HuH-7.5 (cell line): ENCODE measurements at places on chromosomes 3 and 15.

GRCh38 chr3:76566904-76567303 is 473.0 kb upstream of the ROBO2 start:
- no peak for DNase-seq

DNA sequence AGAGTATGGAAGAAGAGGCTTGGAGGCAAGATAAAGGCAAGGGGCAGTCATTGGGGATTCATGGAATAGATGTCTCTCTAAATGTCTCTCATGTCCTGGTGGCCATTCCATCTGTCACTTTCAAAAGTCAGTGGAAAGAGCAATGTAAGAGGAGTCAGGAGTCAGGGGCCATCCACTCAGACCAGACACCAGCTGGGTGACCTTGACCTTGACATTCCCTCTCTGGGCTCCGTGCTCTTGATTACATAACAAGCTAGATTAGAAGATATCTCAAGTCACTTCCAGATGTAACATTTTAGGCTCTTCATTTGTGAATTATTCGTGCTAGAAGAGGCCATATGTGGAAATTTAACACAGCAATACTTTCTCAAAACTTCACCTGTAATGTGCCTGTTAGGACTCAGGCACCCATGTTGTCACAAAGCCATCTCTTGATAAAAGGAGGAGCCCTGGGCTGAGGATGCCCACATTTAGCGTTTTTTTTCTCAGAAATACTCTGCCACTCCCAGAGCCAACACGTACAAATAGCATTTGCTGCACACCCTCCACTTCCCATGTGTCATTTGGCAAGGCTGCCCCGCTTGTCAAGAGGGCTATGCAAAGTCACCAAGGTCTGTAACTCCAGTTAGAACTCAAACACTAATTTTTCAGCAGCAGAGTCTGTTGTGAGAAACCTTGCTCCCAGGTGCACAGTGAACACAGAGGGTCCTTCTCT is 321.7 kb downstream of the RORA start:
- DNase-seq: no peak

DNA sequence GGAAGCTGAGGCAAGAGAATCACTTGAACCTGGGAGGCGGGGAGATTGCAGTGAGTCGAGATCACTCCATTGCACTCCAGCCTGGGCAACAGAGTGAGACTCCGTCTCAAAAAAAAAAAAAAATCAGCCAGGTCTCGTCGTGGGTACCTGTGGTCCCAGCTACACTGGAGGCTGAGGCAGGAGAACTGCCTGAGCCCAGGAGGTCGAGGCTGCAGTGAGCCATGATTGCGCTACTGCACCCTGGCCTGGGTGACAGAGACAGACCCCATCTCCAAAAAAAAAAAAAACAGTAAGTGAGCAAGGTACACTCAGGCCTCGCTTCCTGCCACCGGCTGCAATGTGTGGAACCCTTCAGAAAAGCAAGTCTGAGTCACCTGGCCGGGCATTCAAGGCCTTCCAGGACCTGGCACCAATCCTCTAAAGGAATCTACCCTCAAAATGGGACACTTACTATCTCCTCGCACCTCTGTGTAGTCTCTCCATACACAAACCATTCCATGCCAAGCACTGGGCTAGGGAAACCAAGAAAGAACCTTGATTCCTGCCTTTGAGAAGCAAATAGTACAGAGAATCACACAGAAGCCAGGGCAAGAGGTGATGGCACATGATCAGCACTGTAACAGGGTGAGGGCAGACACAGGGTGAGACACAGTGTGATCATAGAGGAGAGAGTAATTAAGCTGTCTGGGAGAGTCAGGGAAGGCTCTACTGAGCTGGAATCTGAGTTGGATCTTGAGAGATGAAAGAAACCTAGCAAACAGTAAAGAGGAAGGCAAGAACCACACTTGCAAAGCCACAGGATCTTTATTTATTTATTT is 9.7 kb downstream of the SCAMP2 start:
- DNase-seq: no peak

DNA sequence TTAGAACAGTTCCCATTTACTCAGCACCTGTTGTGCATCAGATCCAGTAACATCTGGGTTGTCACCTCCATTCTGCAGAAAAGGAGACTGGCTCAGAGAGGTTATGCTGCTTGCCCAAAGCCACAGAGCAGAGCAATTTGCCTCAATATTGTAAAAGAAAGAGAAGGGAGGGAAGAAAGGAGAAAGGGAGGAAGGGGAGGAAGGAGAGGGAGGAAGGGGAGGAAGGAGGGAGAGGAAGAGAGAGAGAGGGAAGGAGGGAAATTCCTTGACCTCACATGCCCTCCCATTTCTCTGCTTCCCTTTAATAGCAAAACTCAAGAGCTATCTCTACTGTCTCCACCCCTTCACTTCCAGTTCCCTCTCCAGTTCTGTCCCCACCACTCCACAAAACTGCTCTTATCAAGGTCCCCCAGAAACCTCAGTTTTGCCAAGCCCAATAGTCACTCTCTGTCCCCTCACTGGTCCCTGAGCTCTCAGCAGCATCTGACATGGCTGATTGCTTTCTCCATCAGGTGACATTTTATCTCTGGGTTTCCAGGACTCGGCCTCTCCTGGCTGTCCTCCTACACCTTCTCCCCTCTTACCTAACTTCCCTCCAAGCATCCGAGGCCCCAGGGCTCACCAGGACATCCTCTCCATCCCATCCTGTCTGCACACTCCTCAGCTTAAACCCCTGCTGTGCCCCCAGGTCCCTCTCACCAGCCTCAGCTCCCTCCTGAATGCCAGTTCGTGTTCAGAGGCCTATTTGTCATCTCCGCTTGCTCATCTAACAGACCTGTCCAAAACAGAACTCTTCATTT is 104.7 kb upstream of the LINGO1 start:
- no peak for DNase-seq

DNA sequence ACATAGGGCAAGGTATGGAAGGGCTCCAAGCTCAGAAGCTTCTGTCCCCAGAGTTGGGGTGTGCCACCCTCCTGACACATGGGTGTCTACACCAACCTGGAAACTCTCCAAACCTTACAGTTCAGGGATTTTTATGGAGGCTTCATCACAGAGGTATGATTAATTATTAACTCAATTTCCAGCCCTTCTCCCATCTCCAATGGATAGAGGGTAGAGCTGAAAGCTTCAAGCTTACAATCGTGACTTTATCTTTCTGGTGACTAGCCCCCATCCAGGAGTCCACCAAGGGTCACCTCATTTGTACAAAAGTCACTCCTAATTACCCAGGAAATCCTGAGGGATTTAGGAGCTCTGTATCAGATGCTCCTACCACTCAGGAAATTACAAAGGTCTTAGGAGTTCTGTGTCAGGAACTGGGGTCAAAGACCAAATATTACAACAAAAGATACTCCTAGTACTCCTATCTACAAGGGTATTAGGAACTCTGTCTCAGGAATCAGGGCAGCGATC is 62.7 kb downstream of the TFDP2 start:
- peak; percentile 4 for DNase-seq

- DNase-seq: no peak
These were observed 191.2 kb downstream of the PLCL2 start for GRCh38 chr3:17075907-17076306.

DNA sequence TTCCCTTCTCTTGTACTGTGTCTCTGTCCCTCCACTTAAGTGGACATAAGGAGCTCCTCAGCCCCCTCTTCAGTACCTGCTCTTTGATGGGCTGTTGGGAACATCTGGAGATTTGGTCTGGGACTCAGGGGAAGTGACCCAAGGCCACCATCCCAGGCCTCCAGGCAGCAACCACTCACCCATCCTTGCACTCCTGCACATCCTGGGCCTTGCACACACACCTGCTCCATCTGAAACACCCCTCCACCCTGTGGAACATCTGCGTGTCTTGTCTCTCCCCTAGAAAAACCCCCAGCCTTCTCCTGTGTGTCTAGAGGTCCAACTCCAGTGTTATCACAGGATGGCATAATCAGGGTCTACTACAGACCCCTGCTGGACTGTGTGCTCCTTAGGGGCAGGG is 74.3 kb downstream of the ABTB1 start:
- DNase-seq: no peak

- DNase-seq: no peak
These were observed 190.9 kb upstream of the CHRNA7 start for GRCh38 chr15:31839388-31839787.

DNA sequence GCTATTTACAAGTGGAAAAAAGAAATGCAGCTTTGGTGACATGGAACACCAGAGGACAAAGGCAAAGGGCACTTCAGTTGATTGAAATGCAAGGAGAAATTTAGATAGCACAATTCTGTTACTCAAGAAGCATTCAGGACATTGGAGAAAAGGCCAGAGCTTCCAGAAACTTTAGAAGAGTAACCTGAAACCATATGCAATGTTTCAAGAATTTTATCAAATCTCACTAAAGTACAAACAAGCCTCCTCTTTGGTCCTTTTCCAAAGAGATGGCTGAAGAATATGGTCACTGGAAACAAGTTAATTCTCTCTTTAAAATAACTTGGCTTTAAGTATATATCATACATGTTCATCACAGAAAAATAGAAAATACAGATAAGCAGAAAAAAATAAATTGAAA is 14.6 kb upstream of the LMOD3 start:
- no peak for DNase-seq

DNA sequence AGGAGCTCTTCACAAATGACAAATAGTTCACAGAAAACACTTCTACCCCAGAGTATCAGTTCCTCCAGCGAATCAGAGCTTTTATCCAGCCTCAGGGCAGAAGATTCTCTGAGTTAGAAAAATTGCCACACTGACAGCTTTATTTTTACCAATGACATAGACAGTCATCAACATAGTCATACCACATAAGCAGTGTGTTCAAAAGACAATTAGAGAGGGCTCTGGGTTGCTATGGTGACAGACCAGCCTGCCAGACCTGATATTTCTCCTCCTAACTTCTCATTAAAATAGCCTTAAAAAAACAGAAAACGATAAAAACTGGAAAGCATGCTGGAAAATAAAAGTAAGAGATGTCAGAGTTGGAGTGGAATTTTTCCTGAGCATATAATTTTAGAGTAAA is 45.9 kb upstream of the COL6A5 start:
- DNase-seq: no peak

- no peak for DNase-seq
These were observed 352 bp upstream of the TMF1 start for GRCh38 chr3:69052472-69052898.

- peak; percentile 13 for DNase-seq
These were observed 36.6 kb downstream of the PSTPIP1 start for GRCh38 chr15:77031376-77032050.

DNA sequence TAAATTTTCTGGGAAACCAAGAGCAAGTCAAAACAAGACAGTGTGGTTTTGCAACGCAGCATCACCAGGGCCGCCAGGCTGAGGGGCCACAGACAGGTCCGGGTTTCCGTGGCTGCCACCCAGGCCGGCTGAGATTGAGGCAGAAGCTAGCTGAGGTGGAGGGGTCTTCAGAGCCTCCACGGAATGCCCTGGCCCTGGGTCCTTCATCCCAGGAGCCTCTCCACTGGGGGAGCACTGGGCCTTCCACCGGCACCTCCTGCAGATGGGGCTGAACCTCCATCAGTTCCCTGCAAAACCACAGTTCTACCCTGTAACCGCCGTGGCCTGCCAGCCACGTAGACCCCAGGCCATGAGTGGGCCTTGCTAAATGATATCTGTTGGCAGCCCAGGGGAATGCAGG is 152.7 kb downstream of the CHSY1 start:
- no peak for DNase-seq

DNA sequence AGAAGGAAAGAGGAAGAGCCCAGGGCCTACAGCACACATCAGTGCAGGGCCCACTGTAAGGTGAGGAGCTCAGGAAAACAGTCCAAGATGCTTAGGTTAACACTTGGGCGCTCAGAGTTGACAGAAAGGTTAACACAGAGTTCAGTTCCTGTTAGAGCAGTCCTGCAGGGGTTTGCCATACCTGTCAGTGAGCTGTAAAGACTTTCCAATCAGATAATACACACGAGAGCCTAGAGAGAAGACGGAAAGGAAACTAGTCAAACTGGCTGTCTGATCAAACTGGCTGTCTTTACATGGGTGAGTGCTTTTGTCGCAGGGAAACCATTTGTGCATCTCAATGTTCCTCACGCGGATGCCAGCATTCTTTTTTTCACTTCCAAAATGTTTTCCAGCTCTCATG is 61.4 kb upstream of the ARHGEF26 start:
- DNase-seq: no peak

GRCh38 chr3:53750253-53751210 is 95.7 kb downstream of the CHDH start:
- DNase-seq: no peak

DNA sequence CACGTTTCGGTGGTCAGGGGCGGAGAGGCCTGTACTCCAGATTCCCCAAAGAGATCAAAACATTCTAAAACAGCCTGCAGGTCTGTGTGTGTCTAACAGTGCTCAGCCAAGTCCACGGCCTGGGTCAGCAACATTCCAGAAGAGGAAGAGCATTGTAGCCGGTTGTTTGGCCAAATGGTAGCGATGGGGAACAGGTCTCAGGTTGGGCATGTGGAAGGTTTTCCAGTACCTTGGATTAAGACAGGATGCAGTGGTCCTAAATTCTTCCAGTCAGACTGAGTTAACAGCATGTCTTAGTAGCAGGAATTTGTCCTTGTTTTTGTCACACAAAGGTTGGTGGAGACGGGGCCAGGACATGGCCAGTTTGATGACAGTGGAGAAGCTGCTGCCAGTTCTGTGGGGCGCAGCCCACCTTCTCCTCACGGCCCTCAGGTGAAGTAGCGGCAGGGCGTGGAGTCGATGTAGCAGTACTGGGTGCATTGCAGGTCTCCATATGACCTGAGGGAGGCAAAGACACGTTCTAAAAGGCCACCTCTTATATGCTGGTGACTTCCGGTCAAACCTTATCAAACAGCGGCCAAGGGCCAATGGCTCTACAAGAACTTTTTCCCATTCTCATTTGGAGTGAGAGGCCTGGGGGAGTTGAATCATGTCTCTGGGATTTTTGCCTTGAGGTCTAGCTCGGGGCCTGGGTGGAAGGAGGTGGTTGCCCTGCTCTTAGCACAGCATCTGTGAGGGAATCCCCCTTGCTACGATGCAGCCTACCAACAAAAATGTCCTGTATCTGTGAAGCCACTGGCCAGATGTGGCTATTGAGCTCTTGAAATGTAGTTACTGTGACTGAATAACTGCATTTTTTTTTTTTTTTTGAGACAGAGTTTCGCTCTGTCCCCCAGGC is 24.1 kb downstream of the EAF1 start:
- DNase-seq: no peak

DNA sequence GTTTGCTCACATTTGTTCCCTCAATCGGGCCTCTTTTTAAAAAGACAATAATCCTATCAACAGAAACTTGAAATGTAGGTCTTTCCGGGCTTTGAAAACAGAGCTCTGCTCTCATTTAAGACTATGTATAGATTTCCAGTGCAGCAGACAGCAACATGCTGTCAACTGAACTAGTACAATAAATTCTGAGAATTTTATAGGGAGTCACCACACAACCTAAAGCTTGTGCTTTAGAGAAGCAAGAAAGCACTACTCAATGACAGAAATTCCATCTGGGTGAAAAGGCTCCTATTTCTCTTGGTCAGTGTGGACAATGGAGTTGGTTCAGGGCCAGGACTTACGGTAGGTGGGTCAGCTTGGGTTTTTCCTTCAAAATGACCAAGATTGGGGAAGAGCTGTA is 583.5 kb downstream of the ROBO1 start:
- no peak for DNase-seq
